Karpas-422 (cell line): ENCODE measurements at places on chromosomes 16 and 17. TPM values are rescaled to one million over a fixed set of nuclear protein-coding genes. Genes with fewer than 3 reads are reported as not detected.

The INCA1 gene
- total RNA-seq: not detected in 2 replicates

DNA sequence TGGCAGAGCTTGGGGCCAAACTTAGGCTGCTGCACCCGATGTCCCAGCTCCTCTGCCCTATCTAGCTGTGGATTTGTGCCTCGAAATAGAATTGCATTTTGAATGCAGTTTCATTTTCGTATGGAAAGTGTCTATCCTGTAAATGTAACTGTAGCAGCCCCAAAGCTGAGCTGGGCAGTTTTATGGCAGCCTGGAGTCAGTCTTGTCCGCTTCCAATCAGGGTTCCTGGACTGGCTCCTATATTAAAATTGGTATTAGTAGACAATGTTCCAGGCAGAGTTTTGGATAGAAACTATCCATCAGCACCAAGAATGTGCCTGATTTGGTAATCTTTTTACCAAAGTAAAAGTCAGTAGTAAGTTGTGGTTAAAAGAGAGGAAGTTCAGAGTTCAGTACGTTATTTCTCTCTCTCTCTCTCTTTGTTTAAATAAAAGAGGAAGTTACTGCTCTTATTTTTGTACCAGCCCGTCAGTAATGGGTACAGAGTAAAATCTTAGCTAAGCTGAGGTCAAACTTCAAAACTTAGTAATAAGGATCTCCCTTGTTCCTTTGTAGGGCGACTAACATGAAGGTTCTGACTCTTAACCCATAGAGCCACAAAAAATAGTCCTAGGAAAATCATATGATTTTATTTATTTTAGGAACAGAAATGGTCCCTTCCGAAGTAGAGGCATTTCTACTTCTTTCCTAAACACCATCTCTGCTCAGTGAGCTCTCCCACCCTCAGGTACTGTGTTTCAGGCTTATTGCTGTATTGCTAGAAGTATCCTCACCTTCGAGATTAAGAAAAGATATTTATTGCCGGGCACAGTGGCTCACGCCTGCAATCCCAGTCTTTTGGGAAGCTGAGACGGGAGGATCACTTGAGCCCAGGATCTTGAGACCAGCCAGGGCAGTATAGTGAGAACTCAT is 28.0 kb downstream of the PRKCB start:
- peak; percentile 91 for DNase-seq

DNA sequence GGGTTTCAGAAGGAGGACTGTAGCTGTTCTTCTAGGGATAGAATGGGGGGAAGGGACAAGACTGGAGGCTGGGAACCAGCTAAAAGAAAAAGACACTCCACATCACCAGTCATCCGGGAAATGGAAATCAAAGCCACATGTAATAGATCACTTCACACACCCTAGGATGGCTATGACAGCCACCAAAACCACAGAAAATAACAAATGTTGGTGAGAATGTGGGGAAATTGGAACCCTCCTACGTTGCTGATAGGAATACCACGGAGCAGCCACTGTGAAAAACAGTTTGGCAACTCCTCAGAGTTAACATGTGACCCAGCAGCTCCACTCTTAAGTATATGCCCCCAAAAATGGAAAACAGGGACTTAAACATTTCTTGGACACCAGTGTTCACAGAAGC is 2.3 kb downstream of the TLE7 start:
- DNase-seq: no peak

GRCh38 chr16:15913046-15913698 is 24.8 kb upstream of the CEP20 start:
- no peak for DNase-seq

- DNase-seq: no peak
These were observed 20.6 kb downstream of the HIC1 start for GRCh38 chr17:2075336-2076086.

- DNase-seq: no peak
These were observed 12.1 kb upstream of the CYB5B start for GRCh38 chr16:69412287-69412686.
